Fibroblast of pulmonary artery (primary cell): ENCODE measurements at places on chromosomes 2 and 18.
A peak's percentile ranks its signal among the peaks of the same experiment; 100 is the strongest.

GRCh38 chr18:28147674-28148171 lies 29.2 kb downstream of the CDH2 start:
- peak; percentile 92 for DNase-seq

DNA sequence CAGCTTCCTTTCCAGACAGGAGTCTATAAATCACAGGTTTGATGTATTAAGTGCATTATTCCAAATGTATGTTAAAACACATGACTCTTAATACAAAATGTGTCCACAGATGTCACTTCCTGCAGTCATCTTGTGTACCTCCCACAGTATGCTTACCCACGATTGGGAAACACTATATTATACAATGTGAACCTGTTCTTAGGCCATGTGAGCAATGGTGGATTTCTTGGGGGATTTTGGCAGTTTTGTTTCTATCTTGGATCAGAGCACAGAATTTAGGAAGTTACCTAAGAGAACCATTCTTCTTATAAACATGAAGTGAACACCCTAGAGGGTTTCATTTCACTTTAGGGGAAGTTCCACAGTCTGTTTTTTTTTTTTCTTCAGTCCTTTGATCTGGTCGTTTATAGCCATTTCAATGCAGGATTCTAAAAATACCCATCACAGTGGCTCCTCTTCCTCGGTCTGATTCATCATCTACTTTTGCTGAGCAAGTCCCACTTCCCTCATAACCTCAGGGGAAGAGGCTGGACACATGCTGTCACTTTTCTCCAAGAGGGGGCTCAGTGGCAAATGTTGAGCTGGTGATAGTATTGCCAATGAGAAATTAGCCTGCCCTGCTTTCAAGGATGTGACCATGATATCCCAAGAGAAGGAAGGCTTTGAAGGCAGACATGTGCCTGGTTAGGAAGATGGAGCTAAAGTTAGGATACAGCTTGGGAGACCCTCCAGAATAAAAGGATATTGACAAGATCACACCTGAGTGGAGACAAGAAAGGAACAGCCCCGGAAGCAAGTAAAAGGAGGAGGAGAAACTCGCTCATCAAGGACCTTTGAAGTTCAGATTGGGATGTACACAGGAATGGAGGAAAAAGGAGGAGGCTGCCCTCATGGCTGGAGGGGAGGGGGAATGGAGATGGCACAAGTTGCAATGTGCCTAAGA lies 22.6 kb downstream of the PLEK start:
- DNase-seq = peak; percentile 3

DNA sequence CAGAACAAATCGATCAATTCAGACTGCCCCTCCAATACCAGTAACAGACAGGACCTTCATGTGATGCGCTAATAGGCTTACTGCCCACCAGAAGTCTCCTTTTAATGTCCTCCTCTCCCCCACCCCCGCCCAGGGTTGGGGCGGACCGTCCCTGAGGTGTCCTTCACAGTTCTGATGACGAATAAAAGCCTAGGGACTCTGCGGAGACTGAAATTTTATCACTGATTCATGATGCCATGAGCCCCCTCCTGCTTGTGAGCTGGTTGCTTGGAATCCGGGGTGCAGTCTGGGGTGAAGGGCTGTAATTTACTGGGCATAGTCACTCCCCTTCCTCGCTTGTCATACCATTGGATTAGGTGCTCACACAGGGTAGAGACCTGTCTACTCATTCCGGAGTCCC lies 42.3 kb downstream of the B3GNT2 start:
- DNase-seq = no peak

DNA sequence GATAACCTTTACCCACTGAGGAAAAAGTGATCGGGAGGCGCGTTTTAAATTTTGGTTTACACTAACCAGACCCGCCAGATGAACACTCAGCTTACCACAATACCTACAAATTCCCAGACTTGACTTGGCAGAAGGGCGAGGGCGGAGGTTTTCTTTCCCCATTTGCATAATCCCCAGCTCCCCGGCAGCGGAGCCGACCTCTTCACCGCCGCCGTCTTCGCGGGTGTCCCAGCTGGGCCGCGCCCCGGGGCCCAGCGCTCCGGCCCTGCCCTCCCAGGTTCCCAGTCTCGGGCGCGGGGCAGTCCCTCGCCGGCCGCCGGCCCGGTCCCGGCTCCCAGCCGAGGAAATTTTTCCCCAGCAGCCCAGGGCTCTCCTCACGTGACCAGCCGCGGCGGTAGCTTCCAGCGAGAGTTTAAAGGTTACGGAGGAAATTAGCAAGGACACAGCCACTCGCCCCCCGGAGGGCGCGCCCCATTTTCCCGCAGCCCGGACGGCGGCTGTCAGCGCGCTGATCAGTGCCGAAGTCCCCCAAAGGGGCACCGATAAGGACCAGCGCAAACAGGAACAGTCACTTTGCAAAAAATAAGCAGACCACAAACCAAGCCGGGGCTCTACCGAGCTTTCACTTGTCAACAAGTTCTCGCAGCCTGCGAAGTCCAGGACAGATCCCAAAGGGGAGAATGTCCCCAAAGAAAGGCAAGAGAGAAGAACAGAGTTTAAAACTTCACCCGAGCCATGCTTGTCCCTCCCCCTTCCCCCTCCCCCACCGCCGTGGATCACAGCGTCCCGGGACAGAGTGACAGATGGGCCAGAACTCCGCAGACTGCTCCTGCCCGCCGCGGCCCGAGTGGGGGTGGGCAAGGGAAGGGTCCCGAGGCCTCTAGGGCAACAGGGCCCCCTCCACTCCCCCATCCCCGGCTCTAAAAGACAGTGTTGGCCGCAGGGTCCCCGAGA lies 1.3 kb upstream of the PRKCE start:
- DNase-seq = peak; percentile 63
